ENCODE measurements at places on chromosomes 1 and 21.
A peak's percentile ranks its signal among the peaks of the same experiment; 100 is the strongest.

DNA sequence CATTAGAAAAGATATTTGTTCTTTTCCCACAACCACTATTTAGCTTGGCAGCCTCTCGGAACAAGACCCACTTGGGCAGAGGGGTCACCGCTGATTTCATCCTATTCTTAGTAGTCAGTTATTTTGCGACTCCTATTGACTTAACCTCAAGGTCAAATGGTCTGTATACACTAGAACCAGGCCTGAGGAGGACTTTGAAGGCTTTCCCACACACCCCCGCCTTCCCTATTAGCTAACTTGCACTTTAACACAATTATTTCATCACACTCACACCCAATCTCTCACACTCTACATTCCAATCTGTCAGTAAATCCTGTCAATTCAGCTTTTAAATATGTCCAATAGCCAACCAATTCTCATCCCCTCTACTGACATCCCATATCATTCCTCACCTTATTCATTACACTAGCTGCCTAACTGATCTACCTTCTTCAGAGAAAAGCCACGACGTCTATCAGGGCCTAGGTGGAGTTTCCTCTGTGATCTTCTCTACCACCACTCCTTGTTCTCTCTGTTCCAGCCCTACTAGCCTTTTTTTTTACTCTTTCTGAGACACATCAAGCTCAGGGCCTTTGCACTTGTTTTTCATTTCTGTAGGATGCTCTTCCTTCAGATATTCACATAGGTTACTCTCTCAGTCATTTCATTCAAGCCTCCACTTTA lies 1.0 kb upstream of the NIBAN1 start:
- DNase-seq = no peak

- no peak for DNase-seq
These were observed 67.3 kb upstream of the RAB3GAP2 start for GRCh38 chr1:220339581-220339980.

GRCh38 chr1:86197206-86197855 lies 40.8 kb upstream of the COL24A1 start:
- no peak for DNase-seq

GRCh38 chr21:33531007-33531406 lies 10.9 kb downstream of the GART start:
- no peak for DNase-seq

DNA sequence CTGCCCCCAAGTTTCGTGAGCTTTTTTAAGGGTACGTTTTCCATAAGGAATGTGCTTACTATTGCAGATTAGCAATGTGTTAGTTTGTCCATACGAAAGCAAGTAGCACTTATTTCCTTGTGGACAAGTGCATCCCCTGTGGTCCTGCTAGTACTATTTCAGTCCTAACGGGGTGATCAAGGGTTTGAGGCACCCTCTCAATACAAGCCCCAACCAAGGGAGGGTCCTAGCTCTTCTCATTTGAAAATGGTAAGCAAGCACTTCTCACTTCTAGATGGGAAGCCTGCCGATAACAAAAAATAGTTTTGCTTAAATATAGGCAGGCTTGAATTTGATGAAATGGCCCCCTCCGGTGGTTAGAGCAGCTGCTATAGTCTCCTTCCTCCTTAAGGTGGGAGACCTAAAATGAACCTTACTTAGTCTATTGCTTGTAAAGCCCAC lies 64.0 kb upstream of the HMCN1 start:
- no peak for DNase-seq

DNA sequence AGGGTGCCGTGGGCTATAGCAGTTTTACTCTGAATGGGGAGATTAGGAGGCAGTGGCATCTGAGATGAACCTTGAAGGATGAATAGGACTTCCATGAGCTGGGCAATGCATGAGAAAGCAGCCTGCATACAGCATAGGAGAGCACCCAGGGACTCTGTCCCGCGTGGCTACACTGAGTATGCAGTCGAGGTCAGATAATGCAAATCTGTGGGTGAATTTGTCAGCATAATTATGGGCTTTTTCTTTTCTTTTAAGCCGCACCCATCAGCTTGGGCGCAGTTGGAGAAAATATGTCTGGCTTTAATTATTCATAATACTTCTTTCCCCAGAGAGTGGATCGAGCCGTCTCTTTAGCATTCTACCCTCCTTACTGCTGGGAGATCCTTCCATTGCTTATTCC lies 188.5 kb downstream of the ZSCAN20 start:
- no peak for DNase-seq

DNA sequence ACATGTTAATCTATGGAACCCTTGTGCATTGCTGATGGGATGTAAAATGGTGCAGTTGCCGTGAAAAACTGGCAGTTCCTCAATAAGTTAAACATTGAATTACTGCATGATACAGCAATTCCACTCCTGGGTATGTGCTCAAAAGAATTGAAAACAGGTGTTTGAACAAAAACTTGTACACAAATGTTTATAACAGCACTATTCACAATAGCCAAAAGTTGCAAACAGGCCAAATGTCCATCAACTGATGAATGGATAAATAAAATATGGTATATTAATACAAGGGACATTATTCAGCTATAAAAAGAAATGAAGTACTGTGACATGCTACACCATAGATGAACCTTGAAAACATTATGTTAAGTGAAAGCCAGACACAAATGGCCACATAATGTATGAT lies 17.7 kb upstream of the SRSF10 start:
- no peak for DNase-seq

- DNase-seq = no peak
These were observed 13.3 kb downstream of the PLPPR5 start for GRCh38 chr1:98991127-98992012.

DNA sequence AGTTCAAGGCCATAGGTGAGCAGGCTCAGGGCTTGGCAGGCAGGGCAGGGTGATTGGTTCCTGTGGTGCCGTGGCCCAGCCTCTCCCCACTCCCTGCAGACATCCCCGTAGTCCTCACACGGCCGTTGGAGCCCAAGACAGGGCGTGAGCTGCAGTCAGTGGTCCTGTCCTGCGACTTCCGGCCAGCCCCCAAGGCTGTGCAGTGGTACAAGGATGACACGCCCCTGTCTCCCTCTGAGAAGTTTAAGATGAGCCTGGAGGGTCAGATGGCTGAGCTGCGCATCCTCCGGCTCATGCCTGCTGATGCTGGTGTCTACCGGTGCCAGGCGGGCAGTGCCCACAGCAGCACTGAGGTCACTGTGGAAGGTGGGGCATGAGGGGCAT lies 71.9 kb downstream of the OBSCN start:
- no peak for DNase-seq

DNA sequence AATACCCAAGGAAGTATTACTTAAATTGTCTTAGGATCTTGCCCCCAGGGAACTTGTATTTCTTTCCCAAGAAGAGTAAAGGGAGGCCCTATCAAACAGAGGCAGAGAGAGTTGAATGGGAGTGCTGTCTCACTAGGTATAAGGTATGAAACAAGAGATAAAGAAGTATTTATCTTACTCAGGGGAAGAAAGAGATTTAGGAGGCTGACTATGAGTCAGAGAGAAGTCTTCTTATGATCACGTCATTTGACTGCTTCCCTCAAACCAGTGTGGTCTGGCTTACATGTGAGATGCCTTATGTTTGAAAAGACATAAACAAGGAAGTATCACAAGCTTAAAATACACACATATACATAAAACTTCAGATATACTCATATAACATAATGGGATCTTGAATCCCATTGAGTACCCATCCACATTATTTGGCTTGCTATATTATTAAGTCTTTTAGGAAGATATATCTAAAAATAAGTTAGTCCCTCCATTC lies 29.6 kb downstream of the DUSP10 start:
- DNase-seq = peak; percentile 13

GRCh38 chr1:87136607-87137341 lies 191.9 kb upstream of the LMO4 start:
- no peak for DNase-seq

DNA sequence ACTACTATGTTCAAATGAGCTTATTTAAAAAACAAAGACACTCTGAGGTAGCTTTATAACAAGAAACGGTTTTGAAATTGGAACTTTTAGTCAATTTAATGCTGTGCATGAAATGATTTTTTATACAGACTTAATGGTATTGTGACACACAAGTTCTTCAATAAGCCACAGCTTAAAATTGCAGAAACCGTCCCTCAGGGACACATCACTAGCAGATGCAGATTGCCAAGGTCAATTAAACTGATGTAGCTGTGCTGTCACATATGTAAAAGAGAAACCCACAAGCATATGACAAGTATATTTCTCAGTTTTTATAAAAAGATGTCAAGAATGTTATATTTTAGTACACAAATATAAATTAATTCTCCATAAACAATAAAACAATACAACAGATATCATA lies 366.9 kb downstream of the DPYD start:
- DNase-seq = no peak

GRCh38 chr1:5849550-5849949 lies 142.7 kb downstream of the NPHP4 start:
- no peak for DNase-seq

- DNase-seq = no peak
These were observed 6.6 kb upstream of the MIIP start for GRCh38 chr1:12012560-12013316.
